Amygdala (tissue), 56 donors: ENCODE measurements at places on chromosomes 5 and 9.

DNA sequence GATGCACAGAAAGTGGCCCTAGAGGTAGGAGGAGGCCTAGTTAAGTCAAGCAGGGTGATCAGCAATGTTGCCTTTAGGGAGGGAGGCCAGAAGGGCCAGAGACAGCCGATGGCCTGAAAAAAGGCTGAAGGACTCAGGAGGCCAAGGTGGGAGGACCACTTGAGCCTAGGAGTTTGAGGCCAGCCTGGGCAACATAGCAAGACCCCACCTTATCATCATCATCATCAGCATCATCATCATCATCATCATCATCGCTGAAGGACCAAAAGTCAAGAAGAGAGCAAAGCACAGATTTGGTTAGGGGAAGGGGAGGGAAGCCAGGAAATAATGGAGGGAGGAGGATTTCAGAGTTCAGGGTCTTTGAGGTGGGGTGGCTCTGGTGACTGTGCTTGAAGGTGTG lies 74.3 kb downstream of the RALGPS1 start:
- no peak for DNase-seq

GRCh38 chr5:115594128-115595047 lies 7.9 kb downstream of the TICAM2 start:
- DNase-seq, result no peak

- no peak for DNase-seq
Measured at GRCh38 chr5:108858959-108859358, 111.3 kb downstream of the FER start.

DNA sequence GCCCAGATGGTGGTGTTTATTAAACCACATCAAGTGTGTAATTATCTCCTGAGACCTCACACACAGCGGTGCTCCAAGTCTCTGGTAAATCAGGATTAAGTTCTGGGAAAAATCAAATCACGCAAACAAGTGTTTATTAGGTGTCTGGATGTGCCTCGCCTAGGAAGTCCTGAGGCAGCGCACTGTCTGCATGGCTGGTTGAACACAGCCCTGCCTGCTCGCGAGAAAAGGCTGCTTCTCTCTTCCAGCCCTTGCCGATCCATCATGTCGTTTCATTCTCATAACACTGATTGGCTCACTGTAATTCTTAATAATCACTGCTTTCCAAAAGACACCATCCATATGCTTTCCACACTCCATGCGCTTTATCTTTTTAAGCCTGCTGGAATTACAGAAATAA lies 229.6 kb upstream of the DAP start:
- DNase-seq, result no peak

- DNase-seq, result no peak
Measured at GRCh38 chr9:127175764-127176163, 53.3 kb upstream of the ANGPTL2 start.

DNA sequence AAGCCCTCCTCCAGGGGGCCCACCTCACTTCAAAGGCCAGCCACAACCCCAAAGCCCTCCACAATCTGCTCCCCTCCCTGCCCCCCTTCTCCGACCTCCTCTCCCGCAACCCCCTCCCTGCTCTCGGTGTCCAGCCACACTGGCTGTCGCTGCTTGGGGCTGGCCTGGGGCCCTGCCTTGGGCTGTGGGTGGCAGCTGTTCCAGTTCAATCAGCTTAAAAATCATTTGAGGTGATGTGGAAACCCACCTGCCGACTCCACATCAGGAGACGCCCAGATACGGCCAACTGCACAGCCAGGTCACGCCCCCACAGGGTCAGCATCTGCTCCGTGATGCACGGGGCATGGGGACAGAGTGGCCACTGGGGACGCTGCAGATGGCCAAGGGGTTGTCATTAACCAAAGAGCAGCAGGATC lies 107.0 kb upstream of the MVB12B start:
- DNase-seq, result no peak

DNA sequence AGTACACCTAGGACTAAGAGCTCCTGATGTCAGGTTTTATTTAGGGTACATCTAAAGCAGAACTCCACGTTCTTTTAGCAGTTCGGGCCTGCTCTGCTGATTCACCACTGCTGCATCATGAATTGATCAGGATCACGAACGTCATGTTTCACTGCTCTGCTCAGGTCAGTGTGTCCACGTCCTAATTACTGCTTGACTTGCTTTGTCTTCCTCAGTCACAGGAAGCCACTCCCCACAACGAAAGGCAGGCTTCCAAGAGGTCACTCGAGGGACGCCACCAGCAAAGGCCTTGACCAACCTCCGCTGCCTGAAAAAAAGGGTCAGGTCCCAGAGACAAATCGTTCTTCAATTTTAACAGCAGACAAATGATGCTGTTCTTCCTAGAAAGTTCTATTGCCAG lies 40.3 kb downstream of the CTNND2 start:
- no peak for DNase-seq

GRCh38 chr9:81717747-81718077 lies 28.4 kb upstream of the TLE1 start:
- DNase-seq, result no peak

- DNase-seq, result no peak
Measured at GRCh38 chr5:73499756-73500155, 1.5 kb downstream of the BTF3 start.

- DNase-seq, result no peak
Measured at GRCh38 chr5:136070486-136071285, 41.9 kb downstream of the TGFBI start.

- no peak for DNase-seq
Measured at GRCh38 chr9:1598270-1598669, 416.9 kb upstream of the SMARCA2 start.
